ENCODE measurements at places on chromosomes 4 and X. TPM values are rescaled to one million over a fixed set of nuclear protein-coding genes. Genes with fewer than 3 reads are reported as not detected.
A peak's percentile ranks its signal among the peaks of the same experiment; 100 is the strongest.

Gene TCP11X2
- total RNA-seq: not detected

- no peak overlapping the region for H3K27ac ChIP-seq
- H3K4me3 ChIP-seq: peak overlapping the region; percentile 94
- peaks cover 15% of the 10 kb centered on the region for H3K4me1 ChIP-seq
- no peak for DNase-seq
Observed at GRCh38 chr4:155667222-155667567, 547 bp downstream of the GUCY1A1 start.

GRCh38 chrX:77935886-77936285, 25.4 kb downstream of the ATP7A start:
- H3K36me3 ChIP-seq: peaks cover 7% of the 10 kb centered on the region
- no peaks in the 10 kb centered on the region for H3K27me3 ChIP-seq
- no peaks in the 10 kb centered on the region for H3K4me1 ChIP-seq
- H3K27ac ChIP-seq: no peak overlapping the region
- no peak for DNase-seq
- H3K4me3 ChIP-seq: no peak overlapping the region

Gene MRPS18C
- total RNA-seq: 86.6 TPM

GRCh38 chr4:150476776-150477175, 105.2 kb upstream of the MAB21L2 start:
- peaks cover 13% of the 10 kb centered on the region for H3K36me3 ChIP-seq
- H3K27me3 ChIP-seq: no peaks in the 10 kb centered on the region
- no peaks in the 10 kb centered on the region for H3K4me1 ChIP-seq
- no peak overlapping the region for H3K4me3 ChIP-seq

Data from activated CD4-positive, alpha-beta T cell treated with anti-CD3 and anti-CD28 coated beads, Interleukin-2, amount 10 ng/mL, durations not matched to agents 24 days and 14 days (primary cell).